ENCODE measurements at places on chromosomes 5 and 9. TPM values are rescaled to one million over a fixed set of nuclear protein-coding genes. Genes with fewer than 3 reads are reported as not detected.

GRCh38 chr9:93260263-93261066 lies 76.5 kb downstream of the WNK2 start:
- peak; percentile 58 for DNase-seq

DNA sequence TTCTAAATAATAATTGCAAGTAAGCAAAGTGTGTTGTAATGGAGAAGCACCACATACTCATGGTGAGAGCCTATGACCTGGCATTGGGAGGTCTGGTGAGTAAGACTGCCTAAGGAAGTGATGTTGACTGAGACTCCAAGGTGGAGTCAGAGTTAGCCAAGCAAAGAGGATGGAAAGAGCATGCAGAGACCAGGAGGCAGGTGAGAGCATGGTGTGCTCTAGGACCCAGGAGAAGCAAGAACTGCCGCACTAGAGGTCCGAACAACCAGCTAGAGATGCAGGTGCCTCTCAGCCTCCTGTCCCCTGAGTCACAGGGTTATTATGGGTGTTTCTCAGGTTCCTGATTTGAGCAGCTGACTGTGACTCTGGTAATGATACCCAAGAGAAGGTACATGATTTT lies 27.3 kb downstream of the ANP32B start:
- no peak for DNase-seq

GRCh38 chr5:169876386-169876785 lies 103.9 kb downstream of the INSYN2B start:
- no peak for DNase-seq

- DNase-seq, result no peak
Observed at GRCh38 chr5:81058121-81058520, 98.0 kb downstream of the RASGRF2 start.

GRCh38 chr9:130885484-130886375 lies 10.9 kb downstream of the QRFP start:
- DNase-seq, result peak; percentile 84

DNA sequence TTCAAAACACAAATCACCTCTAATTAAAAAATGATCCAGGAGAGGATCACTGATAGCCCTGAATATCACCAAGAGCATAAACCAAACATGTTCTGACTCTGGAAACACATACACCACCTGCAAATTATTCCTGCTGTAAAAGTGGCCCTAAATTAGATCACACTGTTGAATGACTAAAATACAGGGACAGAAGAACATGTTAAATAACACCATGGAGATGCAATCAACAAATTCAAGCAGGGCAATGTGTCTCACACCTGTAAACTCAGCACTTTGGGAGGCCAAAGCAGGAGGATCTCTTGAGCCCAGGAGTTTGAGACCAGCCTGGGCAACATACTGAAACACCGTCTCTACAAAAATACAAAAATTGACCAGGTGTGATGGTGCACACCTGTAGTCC lies 18.2 kb upstream of the SPOUT1 start:
- DNase-seq, result no peak

DNA sequence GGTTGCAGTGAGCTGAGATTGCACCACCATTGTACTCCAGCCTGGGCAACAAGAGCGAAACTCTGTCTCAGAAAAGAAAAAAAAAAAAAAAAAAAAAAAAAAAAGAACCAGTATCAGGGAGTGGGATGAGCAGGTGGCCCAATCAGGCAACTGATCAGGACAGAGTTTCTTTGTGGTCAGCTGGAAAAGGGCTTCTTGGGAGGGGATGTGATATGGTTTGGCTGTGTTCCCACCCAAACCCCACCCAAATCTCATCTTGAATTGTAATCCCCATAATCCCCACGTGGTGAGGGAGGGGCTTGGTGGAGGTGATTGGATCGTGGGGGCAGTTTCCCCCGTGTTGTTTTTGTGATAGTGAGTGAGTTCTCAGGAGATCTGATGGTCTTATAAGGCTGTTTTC lies 4.7 kb upstream of the GCNT1 start:
- DNase-seq, result no peak

DNA sequence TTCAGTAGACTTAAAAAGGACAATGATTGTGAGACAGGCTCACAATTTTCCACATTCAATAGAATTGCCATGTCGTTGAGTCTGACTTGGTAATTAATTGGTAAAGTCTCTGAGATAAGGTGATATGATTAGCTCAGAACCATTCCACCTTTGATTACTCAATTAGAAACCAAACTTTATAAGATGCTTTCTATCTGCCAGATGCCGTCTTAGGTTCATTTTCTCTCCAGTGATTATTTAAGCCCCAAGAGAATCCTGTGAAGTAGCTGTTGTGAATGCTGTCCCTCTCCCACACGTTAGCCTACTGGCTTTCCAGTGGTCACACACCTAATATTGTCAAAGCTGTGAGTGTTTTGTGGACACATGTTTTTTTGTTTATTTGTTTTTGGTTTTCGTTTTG lies 528.9 kb upstream of the ZNF462 start:
- no peak for DNase-seq

DNA sequence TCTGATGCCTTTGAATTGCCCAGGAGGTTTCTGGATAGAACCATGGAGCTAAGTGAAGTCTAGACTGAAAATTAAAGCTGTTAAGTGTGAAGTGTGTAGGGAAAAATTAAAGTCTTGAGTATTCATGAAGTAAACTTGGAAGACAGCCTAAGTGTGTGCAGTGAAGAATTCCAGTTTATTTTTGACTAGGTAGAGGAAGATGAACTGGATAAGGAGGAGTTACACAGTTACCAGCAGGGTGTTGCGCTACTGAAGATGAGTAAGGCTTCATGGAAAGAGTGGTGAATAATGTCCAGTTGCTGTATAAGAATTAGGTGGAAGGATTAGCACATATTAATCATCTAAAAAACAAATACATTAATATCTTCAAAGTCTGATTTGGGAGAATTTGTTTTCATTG lies 5.7 kb upstream of the CHD1 start:
- DNase-seq, result no peak

GRCh38 chr5:102622262-102622661 lies 123.5 kb upstream of the SLCO6A1 start:
- no peak for DNase-seq

- DNase-seq, result no peak
Observed at GRCh38 chr5:142727735-142728047, 41.8 kb upstream of the FGF1 start.

DNA sequence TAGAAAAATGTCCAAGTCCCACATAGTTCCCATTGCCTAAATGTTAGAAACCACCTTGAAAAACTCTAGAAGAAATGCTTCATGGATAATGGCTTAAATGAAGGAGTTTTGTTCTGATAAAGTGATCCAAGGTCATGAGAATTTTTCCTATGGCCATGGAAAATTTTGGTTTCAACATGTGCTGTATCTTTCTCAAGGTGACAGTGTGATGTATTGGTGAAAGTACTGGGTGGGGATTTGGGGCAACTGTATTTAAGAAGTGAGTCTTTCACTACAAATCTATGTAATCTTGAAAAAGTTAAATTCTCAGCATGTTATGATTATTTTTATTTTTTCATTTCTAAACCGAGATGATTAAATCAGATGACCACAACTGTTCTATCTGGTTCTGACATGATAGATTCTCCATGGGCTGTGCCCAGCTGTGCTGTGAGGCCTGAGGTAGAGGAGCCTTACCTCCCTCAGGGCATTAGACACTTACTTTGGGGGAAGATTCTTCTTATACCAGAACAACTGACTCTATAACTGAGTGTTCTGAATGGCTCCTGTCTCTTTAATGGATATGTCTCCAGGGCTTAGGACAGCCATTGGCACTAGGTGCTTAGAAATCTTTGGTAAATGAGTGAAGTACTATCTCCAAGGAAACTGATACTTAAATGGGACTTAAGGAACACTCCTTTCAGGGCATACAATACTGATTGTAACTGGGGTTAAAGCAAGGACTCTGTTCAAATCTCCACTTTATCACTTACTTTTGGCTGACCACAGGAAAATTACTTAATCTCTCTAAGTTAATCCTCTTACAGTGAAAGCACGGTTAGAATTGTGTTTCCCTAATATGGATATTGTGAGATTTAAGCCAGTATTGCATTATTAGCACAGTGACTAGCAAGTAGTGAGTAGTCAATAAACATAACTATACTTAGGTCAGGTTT lies 397.4 kb upstream of the MEF2C start:
- DNase-seq, result no peak

GRCh38 chr5:16626696-16627264 lies 10.0 kb upstream of the RETREG1 start:
- no peak for DNase-seq

GRCh38 chr9:137836151-137836830 lies 41.3 kb upstream of the CACNA1B start:
- DNase-seq, result no peak

GRCh38 chr5:32067774-32068470 lies 106.2 kb downstream of the GOLPH3 start:
- DNase-seq, result no peak

DNA sequence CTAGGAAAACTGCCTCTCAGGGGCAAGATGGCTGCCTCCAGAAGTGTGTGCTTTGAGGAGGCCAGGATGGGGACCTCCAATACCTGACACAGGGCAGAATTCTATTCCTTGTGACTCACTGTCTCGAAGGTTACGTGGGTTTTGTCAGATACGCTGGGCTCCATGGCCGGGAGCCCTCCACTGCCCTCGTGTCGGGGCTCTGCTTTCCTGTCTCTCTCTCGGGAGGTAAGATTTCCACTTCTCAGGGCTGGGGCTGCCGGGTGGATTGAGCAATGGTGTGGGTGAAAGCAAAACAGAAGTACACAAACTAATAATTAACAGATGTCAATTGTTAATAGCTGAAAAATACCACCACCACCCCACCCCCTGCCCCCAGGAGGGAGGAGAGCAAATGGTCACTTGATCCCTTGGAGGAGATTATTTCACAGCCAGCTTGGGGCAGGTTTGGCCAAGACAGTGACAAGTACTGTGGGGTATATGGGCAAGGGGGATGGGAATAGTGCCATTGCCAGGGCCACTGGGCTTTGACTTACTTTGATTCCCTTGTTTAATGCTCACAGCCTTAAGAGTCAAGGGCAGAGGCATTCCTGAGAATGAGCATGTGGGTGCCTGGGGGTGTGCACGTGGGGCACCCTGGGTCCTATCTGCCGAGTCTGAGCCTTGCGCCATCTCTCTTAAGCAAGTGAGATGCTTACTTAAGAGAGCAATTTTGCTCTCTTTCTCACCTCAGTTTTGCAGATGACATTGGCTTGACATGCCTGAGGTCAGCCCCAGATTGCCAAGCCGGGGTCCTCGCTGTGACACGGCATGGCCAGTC lies 28.8 kb upstream of the DAB2IP start:
- DNase-seq, result no peak

DNA sequence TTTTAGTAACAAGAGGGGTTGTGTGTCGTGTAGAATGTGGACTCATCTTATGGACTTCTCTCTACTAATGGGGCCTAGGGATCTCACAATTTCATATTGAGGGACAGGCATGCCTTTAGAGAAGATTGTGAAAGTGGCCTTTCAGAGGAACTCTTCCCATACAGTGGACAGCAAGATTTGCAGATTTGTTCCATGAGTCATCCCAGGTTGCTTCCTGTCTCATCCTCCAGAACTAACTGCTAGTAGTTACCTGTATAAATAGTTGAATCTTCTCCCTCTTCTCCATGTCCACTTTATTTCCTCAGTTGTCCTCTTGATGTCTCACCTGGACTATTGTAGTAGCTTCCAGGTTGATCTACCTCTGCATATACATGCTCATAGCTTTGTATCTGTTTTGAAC lies 997.5 kb upstream of the CTNND2 start:
- DNase-seq, result no peak

- DNase-seq, result no peak
Observed at GRCh38 chr5:166562246-166562645, 1729.2 kb upstream of the WWC1 start.

DNA sequence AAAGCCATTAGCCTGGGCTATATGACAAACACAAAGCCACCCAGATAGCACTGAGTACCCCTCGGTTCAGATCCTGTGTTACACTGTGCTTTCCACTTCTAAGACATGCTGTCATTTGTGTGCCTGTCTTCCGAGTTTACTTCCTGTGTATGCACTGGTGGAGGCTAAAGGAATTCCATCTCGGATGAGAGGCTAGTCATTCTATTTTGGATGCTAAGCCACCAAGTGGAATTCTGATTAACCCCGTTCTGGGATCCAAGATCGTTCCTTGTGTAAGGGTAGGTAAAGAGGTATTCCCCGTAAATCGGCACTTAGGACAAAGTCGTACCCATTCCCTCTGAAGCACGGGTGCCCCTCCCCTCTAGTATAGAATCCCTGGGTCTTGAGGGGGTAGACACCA lies 8.7 kb downstream of the PROP1 start:
- DNase-seq, result no peak

DNA sequence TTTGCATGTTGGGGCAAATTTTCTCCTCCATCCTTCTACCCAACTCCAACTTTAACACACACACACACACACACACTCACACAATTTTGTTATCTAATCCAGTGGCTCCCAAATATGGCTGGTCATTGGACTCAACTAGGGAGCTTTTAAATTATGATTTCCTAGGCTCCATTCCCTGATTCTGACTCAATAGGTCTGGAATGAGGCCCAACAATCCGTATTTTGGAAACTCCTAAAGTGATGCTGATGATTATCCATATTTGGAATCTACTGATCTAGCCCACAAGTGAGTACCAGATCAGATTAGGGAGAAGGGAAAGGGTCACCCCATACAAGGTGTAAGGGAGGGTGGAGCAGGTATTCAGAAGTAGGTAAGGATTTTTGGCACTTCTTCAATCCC lies 309.7 kb downstream of the TLE1 start:
- no peak for DNase-seq

DNA sequence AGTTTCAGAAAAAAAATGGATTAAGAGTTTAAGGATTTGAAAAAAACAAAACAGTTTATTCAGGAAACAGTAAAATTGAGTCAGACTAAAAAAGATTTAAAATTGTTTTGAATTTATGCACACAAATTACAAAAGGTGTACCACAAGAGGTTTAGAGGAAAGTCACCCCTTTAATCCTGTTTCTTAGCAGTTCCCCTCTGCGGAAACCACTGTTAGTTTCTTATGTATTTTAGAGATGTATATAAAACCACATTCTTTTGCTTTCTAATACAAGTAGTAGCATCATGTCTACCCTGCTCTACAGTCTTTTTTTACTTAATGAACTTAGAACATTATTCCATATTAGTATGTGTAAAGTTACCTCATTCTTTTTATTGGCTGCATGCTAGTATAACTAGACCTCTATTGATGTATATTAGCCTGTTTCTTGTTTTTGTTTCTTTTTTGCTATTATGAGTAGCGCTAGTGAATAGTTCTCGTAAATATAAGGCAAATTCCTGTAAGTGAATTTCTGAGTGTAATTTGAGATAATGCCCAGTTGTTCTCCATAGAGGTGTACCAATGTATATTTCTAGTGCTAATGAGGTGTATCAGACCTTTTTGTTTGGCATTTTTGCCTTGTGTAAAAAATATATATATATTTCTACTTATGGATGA lies 20.0 kb downstream of the GPBP1 start:
- DNase-seq, result no peak

Gene DNAI1
- under 0.01 TPM for total RNA-seq

Gene POU5F2
- total RNA-seq, result 3.2 TPM

Gene IFNA17
- total RNA-seq, result not detected

Gene FYB1
- total RNA-seq, result 13.7 TPM

Gene SLIT3
- total RNA-seq, result 46.3 TPM

Gene GRXCR2
- not detected for total RNA-seq

Gene SLC24A2
- total RNA-seq, result 0.36 TPM

Data from sigmoid colon (tissue), 7 donors.